GM03348 (cell line): ENCODE measurements at places on chromosomes 16 and 17.
A peak's percentile ranks its signal among the peaks of the same experiment; 100 is the strongest.

GRCh38 chr17:44932787-44933097 lies 14.8 kb downstream of the KIF18B start:
- no peak for DNase-seq

DNA sequence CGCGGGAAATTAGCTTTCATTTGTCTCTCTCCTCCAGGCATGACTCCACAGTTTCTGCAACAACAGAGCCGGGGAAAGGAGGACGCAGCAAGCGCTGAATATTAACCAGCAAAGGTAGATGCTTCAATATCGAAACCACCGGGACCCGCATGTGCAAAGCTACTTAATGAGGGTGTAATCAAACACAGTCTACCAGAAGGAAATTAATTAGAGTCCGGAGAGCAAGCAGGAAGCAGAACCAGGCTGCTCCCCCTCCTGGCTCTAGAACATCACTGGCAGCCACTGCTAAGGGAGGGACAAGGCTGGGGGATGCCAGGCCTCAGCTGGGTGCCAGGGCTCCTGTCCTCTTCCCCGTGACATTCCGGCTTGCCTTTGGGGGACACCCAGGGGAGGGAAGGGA lies 21.7 kb downstream of the LRRC75A start:
- peak; percentile 41 for DNase-seq

DNA sequence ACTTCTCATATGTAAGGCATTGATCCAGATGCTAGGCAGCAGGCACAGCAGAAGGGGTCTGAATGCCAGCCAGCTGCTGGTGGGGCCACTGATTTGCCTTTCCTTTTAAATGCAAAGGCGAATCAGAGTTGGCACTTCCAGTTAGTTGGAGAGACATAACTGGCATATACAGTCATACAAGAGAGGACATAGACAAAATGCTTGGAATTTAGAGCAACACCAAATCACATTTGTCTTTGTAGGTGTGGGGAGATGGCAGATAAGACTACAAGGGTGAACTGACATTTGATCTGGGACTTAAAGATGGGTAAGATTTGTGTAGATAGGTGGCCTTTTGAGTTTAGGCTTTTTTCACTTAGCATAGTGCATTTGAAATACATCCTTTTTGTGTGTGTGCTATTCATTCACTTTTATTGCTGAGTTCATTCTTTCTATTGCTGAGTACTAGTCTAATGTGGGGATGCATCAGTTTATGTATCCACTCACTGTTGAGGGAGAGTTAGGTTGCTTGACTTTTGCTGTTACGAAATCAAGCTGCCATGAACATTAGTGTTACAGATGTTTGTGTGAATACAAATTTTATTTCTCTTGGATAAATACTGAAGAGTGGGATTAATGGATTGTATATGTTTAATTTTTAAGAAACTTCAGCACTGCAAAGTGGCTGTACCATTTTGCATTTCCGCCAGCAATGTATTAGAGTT lies 74.1 kb downstream of the SPECC1 start:
- no peak for DNase-seq

- no peak for DNase-seq
These were observed 22.4 kb downstream of the C1QTNF1 start for GRCh38 chr17:79046197-79046915.

DNA sequence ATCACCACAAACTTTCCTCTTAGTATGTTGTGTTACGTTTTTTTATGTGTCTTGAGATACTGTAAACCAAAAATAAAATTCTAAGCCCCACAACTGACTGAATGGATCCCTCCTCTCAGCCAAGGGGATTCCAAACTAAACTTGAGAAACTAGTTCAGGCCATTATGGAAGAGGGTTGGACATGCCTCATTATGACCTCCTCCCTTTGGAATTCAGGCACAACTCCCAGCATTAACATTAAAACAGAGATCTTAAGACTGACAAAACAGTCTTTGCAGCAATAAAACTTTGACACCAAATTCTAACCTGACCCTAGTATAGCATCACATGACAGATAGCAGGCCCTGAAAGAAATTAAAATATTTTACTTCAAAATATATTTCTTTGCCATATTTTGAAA lies 51.1 kb upstream of the SLC47A1 start:
- DNase-seq: peak; percentile 40

DNA sequence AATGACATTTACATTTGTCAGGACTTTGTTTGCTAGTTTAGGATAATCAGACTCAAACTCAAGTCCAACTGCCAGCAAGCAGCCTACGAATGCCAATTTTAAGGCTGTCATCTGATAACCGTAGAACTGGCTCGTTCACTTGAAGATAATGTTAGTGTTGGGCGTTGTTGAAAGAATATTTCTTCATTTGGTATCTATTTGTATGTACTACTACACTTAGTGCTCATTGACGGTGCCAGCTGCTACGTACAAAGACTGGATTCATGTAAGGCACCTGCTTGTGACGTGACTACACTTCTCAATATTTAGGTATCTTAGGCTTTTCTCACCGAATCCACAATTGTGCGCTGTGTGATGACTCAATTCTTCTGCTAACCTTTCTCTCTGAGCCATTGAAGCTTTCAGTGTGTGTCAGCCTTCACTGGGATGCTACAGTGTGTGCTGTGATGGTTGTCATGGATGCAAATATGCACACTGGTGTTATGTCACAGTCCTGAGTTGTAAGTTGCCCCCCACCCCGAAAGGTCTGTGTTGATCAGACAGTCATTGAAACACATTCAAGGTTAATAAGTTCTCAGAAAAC lies 5.7 kb downstream of the ATP2C2 start:
- DNase-seq: no peak

GRCh38 chr16:89359264-89360147 lies 130.9 kb downstream of the ANKRD11 start:
- DNase-seq: no peak

GRCh38 chr16:23254338-23254737 lies 47.8 kb upstream of the SCNN1B start:
- peak; percentile 17 for DNase-seq

DNA sequence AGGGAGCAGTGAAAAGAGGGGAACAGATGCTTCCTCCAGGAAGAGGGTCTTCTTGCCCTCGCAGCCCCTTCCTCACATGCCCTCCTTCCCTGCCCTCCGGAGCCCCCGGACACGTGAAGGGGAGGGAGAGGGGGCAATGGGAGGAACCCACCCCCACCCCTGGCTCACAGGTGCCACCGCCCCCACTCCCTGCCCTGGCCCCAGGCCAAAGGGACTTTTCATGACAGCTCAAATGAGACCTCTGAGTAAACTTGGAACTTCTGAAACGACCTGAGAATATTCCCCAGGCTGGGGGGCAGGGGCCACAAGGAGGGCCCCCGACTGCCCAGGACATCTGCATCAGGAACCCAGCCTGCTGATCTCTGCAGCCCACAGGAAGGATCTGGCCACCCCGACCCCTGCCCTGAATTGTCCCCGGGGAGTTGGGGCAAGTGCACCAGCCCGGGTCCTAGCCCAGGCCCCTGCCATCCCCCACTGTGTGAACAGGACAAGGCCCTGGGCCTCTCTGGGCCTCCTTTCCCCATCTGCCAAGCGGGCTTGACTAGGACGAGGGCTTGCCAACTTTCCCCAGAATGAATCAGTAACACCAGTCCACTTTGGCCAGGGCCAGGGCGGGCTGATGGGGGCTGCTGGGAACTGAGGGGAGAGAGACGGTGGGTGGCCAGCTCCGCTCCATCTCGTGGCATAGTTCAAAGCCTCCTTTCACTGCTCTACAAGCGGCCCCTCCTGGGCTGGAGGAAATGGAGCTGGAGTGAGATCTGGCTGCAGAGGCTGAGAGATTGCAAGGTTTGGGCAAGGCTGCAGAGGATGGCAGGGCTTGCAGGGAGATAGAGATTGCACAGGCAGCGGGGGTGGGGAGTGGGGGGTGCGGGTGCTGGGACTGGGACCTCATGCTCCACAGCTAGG lies 3.8 kb downstream of the IL21R start:
- DNase-seq: peak; percentile 57

- no peak for DNase-seq
These were observed 1.8 kb upstream of the ANKRD11 start for GRCh38 chr16:89491974-89492687.

GRCh38 chr17:57662644-57663308 lies 82.3 kb downstream of the CCDC182 start:
- DNase-seq: peak; percentile 99

DNA sequence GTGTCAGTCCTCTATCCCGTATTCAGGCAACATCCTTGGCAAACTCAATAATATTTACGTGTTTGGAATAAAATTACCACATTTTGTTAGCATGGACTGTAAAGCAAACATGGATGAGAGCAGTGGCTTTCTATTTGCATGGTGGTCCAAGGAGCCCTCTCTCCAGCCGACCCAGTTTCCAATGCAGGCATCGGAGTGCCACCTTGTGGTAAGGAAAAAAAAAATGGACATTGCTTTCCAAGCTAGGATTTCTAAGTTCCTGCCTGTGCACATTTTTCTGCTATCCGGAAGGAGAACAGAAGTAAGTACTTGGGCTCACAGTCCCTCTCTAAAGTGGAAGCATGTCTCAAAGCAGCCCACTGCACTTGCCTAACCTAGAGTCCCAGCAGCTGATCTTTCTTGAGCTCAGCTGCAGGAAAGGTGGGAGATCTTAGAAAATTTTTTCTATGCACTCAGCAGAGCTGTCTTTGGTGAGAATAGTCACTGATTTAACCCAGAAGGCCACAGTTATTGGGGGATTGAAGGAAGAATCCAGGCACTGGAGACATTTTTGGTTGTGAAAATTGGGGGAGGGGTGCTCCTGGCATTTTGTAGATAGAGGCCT lies 46.0 kb upstream of the ERCC4 start:
- peak; percentile 9 for DNase-seq

DNA sequence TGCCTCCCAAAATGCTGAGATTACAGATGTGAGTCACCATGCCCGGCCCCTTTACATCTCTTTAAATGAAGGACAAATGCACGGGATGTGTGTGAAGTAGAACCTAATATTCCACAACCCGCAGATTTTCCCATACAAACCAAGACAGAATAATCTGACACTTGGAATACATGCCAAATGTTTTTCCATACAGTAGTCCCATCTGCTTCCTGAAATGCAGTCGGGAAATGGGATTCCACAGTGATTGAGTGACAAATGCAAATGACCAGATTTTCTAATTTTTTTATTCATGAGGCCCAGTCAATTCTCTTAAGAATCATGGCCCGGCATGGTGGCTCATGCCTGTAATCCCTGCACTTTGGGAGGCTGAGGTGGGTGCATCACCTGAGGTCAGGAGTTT lies 6.8 kb upstream of the ZNF200 start:
- no peak for DNase-seq

DNA sequence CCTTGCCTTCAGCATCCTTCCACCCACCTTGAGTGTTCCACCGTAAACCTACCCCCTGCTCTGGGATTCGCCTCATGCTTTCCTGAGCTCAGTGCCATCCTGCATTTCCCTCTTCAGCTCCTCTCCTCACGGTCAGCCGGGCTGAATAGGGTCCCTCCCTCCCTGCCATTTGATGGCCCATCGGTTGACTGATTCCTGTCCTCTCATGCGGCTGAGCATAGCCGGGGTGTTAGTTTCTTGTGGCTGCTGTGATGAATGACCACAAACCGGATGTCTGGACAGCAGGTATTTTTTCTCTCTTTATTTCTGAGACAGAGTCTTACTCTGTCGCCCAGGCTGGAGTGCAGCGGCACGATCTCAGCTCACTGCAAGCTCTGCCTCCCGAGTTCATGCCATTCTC lies 44.1 kb upstream of the MGAT5B start:
- DNase-seq: no peak

GRCh38 chr16:83689385-83689831 lies 118.4 kb upstream of the HSBP1 start:
- peak; percentile 90 for DNase-seq

- DNase-seq: no peak
These were observed 158.3 kb downstream of the NTN1 start for GRCh38 chr17:9179602-9180001.

DNA sequence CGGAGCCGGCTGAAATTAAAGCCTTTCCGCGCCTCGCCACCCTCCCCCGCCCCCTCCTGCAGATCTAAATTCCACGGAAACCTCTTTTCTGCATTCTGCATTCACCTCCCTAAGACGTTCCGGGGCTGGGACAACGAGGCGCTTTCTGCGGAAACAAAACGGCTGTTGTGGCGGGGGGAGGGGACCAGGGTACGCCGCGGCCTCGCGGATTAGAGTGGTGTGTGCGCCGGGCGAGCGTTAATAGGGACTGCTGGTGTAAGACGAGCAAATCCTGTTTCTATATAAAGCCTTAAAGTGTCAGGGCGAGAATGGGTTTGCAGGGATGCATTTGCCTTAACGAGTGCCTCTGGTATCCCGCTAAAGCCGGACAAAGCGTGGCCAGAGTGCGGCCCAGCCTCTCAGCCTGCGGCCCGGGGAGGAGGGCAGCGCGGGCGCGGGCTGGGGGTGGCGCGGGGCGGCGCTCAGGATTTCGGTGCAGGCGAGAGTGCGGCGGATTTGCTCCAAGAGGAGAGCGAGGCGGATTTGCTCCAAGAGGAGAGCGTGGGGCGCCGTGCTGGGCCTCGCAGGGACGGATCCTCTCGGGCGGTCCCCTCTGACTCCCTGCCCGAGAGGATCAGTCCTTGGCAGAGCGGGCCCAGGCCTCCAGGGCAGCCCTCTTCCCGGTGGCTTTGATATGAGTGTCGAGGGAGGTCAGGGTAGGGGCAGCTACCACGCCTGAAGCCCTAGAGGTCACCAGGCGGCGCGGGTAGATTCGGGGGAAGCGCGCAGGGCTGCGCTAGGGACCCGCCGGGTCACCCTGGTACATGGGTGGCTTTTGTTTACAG lies 5.1 kb downstream of the BAHCC1 start:
- peak; percentile 67 for DNase-seq

GRCh38 chr16:55542459-55543082 lies 23.9 kb upstream of the CAPNS2 start:
- DNase-seq: peak; percentile 31

DNA sequence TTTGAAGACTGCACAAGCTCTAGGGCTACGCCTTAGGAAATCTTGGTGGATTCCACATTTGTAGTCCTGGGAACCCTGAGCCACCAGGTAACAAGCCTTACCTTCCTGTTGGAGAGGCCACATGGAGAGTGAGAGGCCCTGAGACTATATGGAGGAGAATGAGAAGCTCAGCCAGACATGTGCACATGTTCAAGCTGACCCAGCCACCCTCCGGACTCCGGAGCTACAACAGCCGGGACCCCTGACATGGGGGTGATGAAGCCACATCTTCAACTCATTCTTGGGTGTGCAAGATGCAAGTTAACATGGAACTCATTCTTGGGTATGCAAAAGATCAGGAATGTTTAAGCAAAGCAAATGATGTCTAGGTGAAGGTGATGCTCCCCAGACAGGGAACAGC lies 62.7 kb downstream of the GNA13 start:
- no peak for DNase-seq

- DNase-seq: no peak
These were observed 643 bp upstream of the KCNG4 start for GRCh38 chr16:84240455-84240854.

GRCh38 chr17:43779145-43780125 lies 658 bp upstream of the DUSP3 start:
- peak; percentile 25 for DNase-seq

DNA sequence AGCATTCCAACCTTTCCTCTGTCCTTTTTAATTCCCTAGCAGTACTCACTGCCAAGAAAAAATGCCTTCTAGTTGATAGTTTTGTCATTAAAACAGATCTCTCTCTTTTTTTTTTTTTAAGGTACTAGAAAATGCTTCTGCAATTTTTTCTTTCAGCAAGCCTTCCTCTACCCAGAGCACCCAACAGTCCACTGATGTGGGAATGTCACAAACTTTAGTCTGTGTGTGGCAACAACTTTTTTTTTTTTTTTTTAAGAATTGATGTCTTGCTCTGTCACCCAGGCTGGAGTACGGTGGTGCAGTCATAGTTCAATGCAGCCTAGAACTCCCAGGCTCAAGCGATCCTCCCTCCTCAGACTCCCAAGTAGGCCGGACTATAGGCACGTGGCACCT lies 34.7 kb downstream of the CDRT15 start:
- no peak for DNase-seq

GRCh38 chr17:58631523-58632323 lies 60.1 kb downstream of the TEX14 start:
- DNase-seq: peak; percentile 90
